ENCODE measurements at places on chromosomes 5 and 9.

GRCh38 chr5:20368571-20369517, 380.8 kb upstream of the CDH18 start:
- H3K4me3 ChIP-seq: no peak overlapping the region
- no peak for DNase-seq
- no peaks in the 10 kb centered on the region for H3K36me3 ChIP-seq
- H3K4me1 ChIP-seq: no peaks in the 10 kb centered on the region

DNA sequence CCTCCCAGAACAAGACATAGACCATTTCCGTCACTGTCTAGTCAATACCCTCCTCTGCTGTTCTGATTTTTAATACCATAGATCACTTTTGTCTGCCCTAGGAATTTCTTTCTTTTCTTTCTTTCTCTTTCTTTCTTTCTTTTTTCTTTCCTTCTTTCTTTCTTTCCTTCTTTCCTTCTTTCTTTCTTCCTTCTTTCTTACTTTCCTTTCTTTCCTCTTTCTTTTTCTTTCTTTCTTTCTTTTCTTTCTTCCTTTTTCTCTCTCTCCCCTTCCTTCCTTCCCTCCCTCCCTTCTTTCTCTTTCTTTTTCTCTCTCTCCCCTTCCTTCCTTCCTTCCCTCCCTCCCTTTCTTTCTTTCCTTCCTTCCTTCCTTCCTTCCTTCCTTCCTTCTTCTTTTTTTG, 49.0 kb upstream of the RAPGEF1 start:
- DNase-seq: no peak
- peaks cover 2% of the 10 kb centered on the region for H3K4me1 ChIP-seq
- peaks cover 1% of the 10 kb centered on the region for H3K36me3 ChIP-seq
- no peak overlapping the region for H3K4me3 ChIP-seq
- peaks cover 33% of the 10 kb centered on the region for H3K27me3 ChIP-seq

GRCh38 chr9:18438300-18438925, 35.5 kb upstream of the ADAMTSL1 start:
- no peak overlapping the region for H3K27ac ChIP-seq
- no peaks in the 10 kb centered on the region for H3K36me3 ChIP-seq
- H3K4me3 ChIP-seq: no peak overlapping the region

- H3K4me3 ChIP-seq: no peak overlapping the region
- H3K27me3 ChIP-seq: peaks cover 10% of the 10 kb centered on the region
- DNase-seq: no peak
- no peak overlapping the region for H3K27ac ChIP-seq
Observed at GRCh38 chr5:53739111-53739510, 178.7 kb downstream of the NDUFS4 start.

GRCh38 chr5:111197523-111197922, 26.7 kb upstream of the CAMK4 start:
- no peaks in the 10 kb centered on the region for H3K27me3 ChIP-seq
- no peak overlapping the region for H3K27ac ChIP-seq
- H3K4me3 ChIP-seq: no peak overlapping the region
- H3K4me1 ChIP-seq: no peaks in the 10 kb centered on the region

- no peaks in the 10 kb centered on the region for H3K27me3 ChIP-seq
- H3K27ac ChIP-seq: no peak overlapping the region
- H3K4me1 ChIP-seq: no peaks in the 10 kb centered on the region
Observed at GRCh38 chr5:113846941-113847340, 333.4 kb downstream of the YTHDC2 start.

DNA sequence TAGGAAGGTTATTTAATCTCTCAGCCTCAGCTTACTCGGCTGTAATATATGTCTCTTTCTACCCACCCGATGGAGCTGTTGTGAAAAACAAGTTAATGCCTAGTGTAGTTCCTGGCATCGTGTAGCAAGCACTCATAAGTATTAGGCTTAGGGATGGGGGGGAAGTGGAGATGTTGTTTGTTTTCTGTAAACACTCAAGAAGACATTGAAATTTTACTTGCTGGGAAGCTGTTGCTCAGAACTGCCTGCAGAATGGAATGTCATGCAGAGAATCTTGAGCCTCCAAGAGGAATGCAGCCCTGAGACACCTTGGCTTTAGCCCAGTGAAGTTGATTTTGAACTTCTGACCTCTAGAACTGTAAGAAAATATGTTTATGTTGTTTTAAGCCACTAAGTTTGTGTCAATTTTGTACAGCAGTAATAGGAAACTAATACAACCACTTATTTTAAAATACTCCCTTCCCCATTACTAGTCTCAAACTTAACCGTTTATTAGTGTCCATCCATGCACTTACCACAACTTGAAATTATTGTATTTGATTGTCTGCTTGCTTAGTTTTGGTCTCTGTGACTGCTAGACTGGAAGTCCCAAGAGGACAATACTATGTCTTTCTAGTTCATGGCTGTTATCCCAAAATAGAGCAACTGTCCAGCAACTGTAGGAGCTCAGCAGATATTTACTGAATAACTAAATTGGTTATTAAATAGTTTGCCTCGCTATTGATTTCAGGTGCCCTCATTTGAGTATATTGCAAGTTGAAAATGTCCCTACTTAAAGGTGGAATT, 53.8 kb downstream of the MFAP3 start:
- H3K4me1 ChIP-seq: no peaks in the 10 kb centered on the region
- H3K4me3 ChIP-seq: no peak overlapping the region

GRCh38 chr9:75540185-75540584, 350.3 kb upstream of the PCSK5 start:
- H3K4me1 ChIP-seq: no peaks in the 10 kb centered on the region
- DNase-seq: no peak
- H3K4me3 ChIP-seq: no peak overlapping the region
- H3K27me3 ChIP-seq: no peaks in the 10 kb centered on the region
- H3K27ac ChIP-seq: no peak overlapping the region

DNA sequence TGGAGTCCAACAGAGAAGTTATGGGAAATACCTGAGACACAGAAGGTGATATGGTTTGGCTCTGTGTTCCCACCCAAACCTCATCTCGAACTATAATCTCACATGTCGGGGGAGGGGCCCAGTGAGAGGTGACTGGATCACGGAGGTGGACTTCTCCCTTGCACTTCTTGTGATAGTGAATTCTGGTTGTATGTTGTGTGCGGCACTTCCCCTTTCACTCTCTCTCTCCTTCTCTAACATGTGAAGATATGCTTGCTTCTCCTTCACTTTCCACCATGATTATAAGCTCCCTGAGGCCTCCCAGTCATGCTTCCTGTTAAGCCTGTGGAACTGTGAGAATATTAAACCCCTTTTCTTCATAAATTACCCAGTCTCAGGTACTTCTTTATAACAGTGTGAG, 96.1 kb downstream of the TMEM232 start:
- H3K36me3 ChIP-seq: peaks cover 1% of the 10 kb centered on the region
- H3K27ac ChIP-seq: no peak overlapping the region
- no peaks in the 10 kb centered on the region for H3K4me1 ChIP-seq
- H3K27me3 ChIP-seq: no peaks in the 10 kb centered on the region
- DNase-seq: no peak

DNA sequence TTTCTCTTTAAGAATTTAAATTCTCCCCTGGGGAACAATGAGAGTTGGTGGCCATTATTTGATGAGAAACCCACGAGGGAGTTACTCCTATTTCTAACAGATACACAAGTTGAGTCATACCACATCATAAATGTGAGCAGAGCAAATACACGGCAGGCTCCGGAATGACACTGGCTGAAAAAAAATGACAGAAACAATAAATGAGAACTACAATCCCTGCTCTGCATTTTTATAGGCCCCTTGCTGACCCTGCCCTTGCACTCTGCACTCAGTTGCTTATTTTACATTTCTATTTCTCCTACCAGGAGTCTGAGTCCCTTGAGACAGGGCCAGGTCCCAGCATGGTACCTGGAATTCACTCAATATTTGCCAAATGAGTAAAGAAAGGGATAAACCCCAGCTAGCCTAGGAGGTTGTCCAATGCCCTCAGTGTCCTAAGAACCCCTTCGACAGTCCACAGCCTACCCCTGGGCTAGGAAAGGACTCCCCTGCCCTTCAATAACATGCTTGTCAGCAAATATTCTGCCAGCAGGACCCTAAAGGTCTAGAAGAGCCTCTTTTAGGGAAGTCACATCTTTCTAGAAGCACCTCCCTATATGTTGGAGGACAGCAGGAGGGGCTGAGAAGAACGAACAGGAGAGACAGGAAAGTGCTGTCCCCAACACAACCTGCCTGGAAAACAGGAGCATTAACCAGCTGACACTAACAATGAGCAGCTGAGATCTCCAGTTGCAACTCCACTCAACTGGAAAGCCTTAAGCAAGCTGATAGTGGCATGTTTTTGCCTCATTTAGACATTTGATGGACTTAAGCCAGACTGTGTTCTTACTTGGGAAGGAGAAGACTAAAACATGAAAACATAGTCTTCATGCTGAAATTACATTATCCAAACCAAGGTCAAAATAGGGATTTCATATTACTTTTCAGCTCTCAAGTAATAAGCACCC, 191.2 kb downstream of the ACTL7B start:
- H3K27ac ChIP-seq: no peak overlapping the region
- no peak overlapping the region for H3K4me3 ChIP-seq
- no peaks in the 10 kb centered on the region for H3K36me3 ChIP-seq
- H3K27me3 ChIP-seq: no peaks in the 10 kb centered on the region
- no peaks in the 10 kb centered on the region for H3K4me1 ChIP-seq

DNA sequence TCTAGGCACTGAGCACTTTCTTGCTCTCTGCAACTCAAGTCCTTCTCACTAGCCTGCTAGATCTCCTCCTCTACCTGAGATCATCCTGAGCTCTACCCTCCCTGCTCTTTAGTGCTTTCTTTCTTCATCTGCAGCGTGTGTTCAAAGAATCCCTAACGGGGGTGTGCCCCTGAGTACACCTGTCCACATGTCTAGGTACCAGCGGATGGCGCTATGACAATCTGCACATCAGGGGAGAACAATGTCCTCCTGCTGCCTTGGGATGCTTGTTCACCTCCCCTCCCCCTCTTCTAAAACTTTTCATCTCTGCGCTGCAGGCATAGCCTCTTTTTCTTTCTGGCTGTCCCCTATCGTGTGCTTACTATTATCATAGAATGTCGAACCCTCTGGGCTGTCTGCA, 42.7 kb downstream of the PTPN3 start:
- no peak overlapping the region for H3K27ac ChIP-seq
- H3K27me3 ChIP-seq: peaks cover 19% of the 10 kb centered on the region
- DNase-seq: no peak
- H3K4me3 ChIP-seq: no peak overlapping the region
- H3K4me1 ChIP-seq: no peaks in the 10 kb centered on the region

- no peaks in the 10 kb centered on the region for H3K4me1 ChIP-seq
- peaks cover 9% of the 10 kb centered on the region for H3K27me3 ChIP-seq
- DNase-seq: no peak
- no peak overlapping the region for H3K4me3 ChIP-seq
- H3K36me3 ChIP-seq: no peaks in the 10 kb centered on the region
Observed at GRCh38 chr5:131990716-131991115, 20.7 kb downstream of the ACSL6 start.

DNA sequence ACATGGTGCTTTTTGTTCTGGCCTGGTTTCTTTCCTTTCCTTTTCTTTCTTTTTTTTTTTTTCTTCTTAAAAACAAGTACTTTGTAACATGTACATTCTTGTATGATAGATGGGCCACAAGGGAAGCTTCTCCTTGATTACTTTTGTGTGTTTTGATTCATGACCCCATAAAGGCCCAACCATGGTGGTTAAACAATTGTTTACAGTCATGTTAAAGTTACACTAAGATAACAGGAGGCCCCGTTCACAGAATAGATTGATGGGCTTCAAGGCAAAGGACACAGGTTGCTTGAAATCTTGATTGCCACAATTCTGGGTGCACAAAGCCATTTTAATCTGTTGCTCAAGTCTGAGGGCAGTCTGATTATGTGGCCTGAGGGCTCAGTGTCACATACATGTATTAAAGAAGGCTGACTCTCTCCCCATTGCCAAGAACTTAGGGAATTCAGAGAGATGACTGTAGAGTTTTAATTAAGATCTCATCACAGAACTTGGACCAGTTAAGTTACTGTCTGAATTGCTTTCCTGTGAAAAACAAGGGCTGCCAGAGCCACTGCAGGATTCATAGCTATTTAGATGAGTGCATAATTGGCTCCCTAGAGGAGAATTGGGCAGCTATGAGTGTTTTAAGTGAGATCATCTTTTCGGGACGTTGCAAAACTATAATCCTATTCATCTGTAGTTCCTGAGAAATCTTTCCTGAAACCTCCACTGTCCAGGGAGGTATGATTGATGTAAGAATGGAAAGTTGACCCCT, 163.4 kb downstream of the TLE4 start:
- H3K27me3 ChIP-seq: peaks cover 1% of the 10 kb centered on the region
- peaks cover 6% of the 10 kb centered on the region for H3K36me3 ChIP-seq
- H3K4me1 ChIP-seq: peaks cover 11% of the 10 kb centered on the region
- H3K27ac ChIP-seq: no peak overlapping the region
- no peak overlapping the region for H3K4me3 ChIP-seq

GRCh38 chr5:76762484-76762883, 46.6 kb downstream of the F2R start:
- DNase-seq: no peak
- peaks cover 5% of the 10 kb centered on the region for H3K27me3 ChIP-seq
- H3K27ac ChIP-seq: no peak overlapping the region
- H3K36me3 ChIP-seq: peaks cover 2% of the 10 kb centered on the region

DNA sequence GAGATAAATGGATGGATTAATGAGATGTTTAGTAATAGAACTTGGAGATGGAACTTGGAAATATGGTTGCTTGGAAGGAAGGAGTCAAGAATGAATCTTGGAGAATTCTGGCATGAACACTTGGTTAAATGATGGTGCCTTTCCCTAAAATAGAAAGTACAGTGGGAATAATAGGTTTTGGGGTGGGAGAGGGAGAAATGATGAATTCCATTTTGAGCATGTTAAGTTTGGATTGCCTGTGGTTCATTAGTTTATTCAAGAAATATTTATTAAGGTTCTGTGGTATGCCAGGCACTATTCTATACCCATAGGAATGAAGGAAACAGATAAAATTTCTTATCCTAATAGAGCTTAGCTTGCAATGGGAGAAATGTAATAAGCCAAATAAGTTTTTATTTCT, 58.4 kb downstream of the PBX3 start:
- no peak overlapping the region for H3K27ac ChIP-seq
- H3K4me1 ChIP-seq: peaks cover 2% of the 10 kb centered on the region
- no peaks in the 10 kb centered on the region for H3K27me3 ChIP-seq
- no peak for DNase-seq

DNA sequence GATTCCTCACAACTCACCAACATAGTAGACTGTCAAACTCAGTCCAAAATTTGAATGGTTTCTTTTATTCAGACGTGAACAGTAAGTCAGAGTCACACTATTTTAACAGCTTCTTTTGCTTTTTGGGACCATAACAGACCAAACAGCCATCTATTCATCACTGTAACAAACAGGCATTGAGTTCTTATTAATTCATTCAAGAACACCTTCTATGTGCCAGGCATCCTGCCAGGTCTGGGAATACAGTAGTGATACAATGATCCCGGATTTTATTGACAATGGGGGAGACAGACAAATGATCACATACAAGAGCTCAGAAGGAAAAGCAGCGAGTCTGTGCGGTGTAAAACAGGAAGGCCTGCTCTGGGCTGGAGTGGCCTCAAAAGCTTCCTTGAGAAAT, 153.3 kb upstream of the ERCC6L2 start:
- no peak overlapping the region for H3K4me3 ChIP-seq
- no peak for DNase-seq
- H3K27ac ChIP-seq: no peak overlapping the region
- H3K36me3 ChIP-seq: no peaks in the 10 kb centered on the region
- peaks cover 1% of the 10 kb centered on the region for H3K27me3 ChIP-seq

GRCh38 chr5:90000351-90000750, 409.2 kb downstream of the CETN3 start:
- H3K27me3 ChIP-seq: peaks cover 4% of the 10 kb centered on the region
- no peaks in the 10 kb centered on the region for H3K36me3 ChIP-seq
- no peak overlapping the region for H3K4me3 ChIP-seq
- H3K27ac ChIP-seq: no peak overlapping the region

- H3K4me3 ChIP-seq: no peak overlapping the region
- peaks cover 10% of the 10 kb centered on the region for H3K36me3 ChIP-seq
- no peak for DNase-seq
- no peaks in the 10 kb centered on the region for H3K27me3 ChIP-seq
- H3K27ac ChIP-seq: peak overlapping the region; percentile 95
Observed at GRCh38 chr5:149781612-149782011, 51.5 kb downstream of the PPARGC1B start.

All from memory B cell (primary cell).